Stimulated activated CD8-positive, alpha-beta memory T cell treated with anti-CD3 and anti-CD28 coated beads, Interleukin-15, amount 100 ng/mL, for 48 hours (primary cell): ENCODE measurements at places on chromosomes 2 and 18.

GRCh38 chr2:105158002-105158401 lies 83.5 kb upstream of the GPR45 start:
- no peak for DNase-seq

GRCh38 chr2:10211844-10212422 lies 89.4 kb downstream of the RRM2 start:
- DNase-seq: no peak

DNA sequence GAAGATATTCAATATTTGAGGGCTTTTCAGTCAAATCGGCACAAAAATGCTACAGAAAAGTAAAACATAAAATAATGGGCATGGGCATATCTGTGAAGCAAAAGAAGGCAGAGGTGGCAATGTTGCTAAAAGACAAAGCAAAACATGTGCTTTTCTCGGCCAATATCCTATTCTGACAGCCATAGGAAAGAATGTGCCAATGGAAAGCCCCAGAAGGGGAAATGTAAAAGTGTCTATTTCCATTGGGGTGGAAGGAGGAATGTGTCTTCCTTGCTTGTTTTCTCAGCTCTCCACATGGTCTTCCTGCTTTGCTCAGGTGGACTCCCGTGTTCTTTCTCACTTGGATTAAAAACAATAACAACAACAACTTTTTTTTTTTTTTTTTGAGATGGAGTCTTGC lies 13.7 kb upstream of the PER2 start:
- DNase-seq: no peak

- DNase-seq: no peak
These were observed 38.6 kb downstream of the SS18 start for GRCh38 chr18:26051843-26052242.

DNA sequence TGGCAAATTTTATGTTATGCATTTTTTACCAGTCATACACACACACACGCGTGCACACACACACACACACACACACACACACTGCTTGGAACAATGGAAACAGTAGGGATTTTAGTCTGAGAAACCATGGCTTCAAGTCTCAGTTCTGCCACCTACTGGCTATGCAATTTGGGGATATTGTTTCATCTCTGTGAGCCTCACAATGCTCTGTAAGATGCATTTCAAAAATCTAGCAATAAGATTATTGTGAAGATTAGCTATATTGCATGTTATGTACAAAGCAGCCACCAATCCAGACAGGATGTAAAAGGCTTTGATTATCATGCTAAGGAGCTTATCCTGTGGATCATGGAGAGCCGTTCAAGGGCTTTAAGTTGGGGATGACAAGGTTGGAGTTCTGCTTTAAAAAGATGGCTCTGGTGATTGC lies 401.4 kb downstream of the NBAS start:
- DNase-seq: no peak

DNA sequence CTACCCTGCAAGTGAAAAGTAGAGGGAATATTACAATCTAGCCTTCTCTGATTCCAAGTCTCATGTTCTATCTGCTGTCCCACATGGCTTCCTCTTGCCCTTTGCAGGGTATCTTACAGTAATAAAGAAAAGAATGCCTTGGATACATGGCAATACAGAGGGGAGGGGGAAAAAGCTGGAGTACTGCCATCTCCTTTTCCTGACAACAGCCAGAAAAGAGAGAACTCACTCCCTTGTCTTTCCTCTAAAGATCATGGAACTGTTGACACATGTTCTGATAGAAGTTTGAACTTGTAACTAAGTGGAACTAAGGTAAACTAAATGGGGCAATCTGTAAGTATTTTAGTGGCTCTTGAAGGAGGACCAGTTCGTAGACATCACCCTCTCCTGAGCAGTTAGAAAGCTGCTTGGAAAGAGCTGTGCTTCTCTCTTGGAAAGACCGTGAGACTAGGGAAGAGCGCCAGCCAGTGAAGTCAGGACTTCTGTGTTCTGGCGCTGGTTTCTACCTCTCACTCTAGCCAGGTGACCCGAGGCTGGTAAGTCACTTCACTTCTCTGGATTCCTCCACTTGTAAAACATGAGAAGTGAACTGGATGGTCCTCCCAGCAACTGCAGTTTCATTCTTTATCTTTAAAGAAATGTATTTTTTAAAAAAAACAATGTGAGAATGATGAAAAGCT lies 242.3 kb upstream of the FOSL2 start:
- no peak for DNase-seq

DNA sequence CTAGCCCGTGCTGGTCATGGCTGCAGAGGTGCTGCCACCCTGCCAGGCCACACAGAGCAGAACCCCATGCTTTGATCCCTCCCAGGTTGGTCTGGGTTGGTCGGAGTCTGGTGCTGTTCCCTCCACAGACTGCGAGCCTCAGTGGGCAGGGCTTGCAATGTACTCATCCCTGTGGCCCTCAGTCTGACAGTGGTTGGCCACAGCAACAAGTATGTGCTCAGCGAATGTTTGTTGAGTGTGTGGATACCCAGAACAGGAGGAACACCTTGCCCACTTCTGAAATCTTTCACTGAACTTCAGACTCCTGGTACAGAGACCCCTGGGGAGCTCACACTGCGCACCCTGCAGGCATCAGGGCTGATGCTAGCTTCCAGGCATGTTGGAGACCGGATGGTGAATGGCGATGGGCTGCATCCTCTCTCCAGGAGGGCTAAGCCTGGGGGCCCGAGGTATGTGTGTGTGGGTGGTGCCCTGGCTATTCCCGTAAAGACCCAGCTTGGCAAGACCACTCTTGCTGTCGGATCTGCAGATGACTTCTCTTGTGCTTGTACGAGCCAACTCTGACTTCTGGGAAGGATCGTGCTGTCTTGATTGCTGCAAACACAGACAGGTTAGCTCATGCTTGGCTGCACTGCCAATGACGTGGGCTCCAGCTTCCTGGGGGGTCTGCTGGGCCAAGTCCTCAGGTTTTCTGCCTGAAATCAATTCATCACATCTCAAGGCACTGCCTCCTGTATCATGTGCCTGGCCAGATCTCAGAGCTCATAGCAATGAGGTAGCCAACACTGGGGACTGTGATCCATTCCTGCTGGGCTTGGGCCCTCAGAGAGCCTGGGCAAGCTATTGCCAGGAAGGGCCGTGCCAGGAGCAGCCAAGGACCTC lies 43.7 kb downstream of the RHOB start:
- DNase-seq: no peak

- no peak for DNase-seq
These were observed 3.4 kb upstream of the NARS1 start for GRCh38 chr18:57624988-57625387.

DNA sequence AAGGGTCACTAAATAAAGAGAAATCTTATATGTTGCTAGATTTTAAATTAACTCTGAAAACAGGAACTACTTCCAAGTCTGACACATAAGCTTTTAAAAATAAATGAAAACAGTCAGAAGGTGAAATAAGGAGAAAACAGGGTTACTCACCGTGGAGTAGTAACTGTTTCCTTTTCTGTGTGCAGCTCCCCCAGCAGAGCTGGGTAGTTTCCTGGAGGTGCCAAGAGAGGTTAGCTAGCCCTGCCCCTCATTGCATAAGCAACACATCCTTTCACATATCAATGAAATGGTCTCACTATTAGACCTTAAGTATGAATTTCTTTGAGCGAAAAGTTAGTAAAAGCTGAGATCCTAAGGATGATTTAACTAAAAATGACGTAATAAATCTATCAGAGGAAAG lies 54.0 kb upstream of the GPR75 start:
- DNase-seq: peak; percentile 13

GRCh38 chr2:149617476-149617875 lies 29.9 kb upstream of the MMADHC start:
- DNase-seq: no peak

DNA sequence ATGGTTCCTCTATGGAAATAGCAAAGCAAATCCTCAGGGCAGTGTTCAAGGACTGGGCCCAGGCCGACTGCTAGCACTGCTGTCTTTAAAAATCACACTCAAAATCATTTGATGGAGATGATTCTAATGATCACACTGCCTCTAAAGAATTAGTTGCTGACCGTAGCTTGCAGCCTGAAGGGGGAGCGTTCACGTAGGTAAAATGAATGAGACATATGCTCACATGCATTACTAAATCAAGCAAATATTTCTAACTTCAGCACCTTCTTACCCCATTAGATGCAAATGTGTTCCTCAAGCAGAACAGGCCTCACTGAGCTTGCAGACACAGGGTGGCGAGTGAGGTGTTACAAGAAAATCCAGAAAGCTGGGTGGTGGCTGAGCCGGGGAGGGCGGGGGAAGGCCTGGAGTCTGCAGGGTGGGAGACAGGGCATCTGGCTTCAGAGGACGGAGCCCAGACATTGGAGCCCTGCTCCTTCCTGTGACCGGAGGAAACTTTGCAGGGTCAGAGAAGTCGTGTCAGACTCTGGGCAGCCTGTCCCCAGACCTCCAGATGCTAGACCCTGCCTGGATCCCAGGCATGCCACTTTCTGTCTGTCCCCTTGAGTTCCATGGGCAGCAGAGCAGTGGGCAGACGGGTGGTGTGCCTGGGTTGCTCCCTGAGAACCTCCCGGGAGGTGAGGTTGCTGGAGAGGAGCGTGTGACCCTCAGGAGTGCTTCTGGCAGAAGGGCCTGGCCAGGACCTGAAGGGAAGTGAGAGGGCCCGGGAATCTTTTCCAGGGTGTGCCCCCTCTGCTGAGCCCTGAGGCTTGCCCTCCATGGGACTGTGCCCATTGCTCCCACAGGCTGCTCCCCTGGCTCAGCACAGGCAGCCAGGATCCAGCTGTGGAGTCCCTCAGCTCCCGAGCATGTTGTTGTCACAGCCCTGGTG lies 7.1 kb upstream of the NPPC start:
- no peak for DNase-seq

DNA sequence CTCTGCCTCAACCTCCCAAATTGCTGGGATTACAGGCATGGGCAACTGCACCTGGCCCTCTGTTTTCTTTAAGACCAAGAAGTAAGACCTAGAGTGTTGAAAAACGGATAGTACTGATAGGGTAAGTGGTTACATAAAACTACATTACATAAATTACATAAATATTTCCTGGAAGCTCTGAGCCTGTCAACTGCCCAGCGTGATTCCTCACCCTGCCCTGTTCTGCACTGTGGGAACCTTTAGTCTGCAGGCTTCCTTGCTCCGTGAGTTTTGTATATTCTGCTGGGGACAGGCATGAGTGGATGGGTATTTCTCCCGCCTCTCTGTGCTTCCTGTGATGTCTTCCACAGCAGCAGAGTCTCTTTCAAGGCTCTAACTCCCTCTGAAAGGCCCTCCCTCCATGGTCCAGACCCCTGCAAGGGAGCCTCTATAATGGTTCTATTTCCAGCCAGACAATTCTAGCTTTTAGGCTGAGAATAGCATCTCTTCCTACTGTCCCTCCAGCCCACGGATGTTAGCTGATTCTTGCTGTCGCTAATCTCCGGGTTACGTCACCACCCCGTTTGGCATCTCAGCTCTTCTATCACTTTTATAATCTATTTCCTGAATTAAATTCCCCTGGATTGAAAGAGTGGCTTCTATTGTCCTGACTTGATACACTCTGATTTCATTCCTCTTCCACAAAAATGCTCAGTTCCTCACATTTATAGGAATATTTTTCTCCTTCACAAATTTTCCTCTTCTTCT lies 49.5 kb upstream of the PLEKHM3 start:
- DNase-seq: no peak

GRCh38 chr2:134592377-134592776 lies 126.4 kb downstream of the TMEM163 start:
- no peak for DNase-seq

GRCh38 chr2:100812573-100812972 lies 7.4 kb upstream of the NPAS2 start:
- DNase-seq: no peak

DNA sequence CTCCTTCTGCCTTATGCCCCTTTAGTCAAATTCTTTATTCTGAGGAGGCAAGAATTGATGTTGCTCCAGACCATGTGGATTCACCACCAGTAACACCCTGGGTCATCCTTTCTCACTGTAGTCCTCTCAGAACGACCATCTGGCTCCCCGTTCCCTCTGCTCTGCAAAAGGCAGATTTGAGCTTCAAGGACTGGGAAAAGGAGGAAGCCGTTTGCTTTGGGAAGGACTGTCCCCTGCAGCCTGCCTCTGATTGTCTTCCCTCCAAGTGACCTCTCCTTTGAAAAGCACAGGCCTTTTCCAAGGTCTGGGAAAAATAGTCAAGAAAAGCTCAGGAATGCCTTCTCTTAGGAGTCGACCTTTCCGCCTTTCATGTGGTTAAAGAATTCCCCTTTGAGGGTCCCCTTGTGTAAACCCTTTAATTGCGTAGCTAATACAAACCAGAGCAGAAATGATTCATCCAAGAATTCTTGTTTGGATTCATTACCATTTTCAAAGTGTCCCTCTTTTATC lies 130.1 kb upstream of the COPS8 start:
- no peak for DNase-seq

DNA sequence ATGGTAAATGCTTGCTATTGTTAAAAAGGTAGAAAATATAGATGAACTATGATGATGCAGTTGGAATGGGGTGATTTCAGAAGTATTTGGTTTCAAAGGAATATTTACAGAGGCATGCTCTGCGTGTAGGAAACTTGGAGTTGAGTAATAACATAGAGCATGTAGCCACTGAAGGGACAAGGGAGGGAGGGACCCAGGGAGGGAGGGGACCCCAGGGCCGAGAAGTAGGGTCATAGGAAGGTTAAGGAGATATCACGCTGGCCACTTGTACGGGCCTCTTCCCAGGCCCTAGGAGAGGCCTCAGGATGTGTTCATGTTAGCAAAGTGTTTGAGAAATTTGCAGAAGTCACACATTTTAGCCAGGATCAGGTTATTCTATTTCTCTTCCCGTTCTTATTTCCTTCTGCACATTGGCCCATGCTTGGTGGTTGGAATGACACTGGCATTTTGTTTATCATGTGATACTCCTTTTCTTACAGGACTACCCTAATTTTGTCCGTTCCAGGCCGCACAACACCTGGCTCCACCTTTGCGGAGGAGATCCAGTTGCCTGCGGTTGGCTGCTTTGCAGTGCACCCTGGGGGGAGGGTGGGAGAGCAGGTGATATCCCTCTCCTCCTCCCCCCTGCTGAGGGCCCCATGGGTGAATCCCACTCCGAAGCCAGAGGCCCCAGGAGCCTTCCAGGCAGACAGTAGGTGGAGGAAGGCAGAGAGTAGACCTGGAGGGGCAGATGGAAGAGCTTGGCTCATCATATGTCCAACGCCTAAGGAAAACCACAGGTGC lies 16.9 kb upstream of the ACKR3 start:
- DNase-seq: no peak

DNA sequence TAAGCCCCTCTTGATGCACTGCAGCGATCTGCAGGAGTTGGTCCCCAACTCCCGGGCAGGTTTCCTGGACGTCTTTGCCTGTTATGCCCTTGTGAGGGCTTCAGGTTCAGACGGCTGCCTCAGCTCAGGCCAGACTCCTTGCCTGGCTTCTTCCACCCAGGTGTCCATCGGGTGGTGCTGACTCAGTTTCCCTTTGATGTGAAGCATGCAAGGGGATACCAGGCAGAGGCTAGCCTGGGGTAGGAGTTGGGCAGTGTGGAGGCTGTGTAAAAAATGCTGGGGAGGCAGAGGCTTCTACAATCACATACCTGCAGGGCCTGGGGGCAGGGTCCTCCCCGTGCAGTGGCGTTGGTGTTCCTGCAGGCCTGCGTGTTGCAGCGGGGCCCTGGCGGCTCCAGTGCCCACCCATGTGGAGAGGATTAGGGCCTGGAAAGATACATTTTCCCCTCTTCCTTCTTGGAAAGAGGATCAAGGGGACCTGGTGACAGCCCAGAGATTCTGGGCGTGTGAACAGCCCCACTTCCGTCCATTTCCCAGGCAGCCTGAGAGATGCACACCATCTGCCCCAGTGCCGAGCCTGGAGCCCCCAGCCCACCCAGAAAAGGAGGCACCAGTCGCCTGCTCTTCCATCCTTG lies 338.3 kb downstream of the DYSF start:
- DNase-seq: no peak

- no peak for DNase-seq
These were observed 916.0 kb upstream of the CELF4 start for GRCh38 chr18:38481576-38481975.
